CD4-positive, alpha-beta T cell treated with Interleukin-6 at 100 ng/mL for 8 hours (primary cell): ENCODE measurements at places on chromosomes 3 and 15.
A peak's percentile ranks its signal among the peaks of the same experiment; 100 is the strongest.

DNA sequence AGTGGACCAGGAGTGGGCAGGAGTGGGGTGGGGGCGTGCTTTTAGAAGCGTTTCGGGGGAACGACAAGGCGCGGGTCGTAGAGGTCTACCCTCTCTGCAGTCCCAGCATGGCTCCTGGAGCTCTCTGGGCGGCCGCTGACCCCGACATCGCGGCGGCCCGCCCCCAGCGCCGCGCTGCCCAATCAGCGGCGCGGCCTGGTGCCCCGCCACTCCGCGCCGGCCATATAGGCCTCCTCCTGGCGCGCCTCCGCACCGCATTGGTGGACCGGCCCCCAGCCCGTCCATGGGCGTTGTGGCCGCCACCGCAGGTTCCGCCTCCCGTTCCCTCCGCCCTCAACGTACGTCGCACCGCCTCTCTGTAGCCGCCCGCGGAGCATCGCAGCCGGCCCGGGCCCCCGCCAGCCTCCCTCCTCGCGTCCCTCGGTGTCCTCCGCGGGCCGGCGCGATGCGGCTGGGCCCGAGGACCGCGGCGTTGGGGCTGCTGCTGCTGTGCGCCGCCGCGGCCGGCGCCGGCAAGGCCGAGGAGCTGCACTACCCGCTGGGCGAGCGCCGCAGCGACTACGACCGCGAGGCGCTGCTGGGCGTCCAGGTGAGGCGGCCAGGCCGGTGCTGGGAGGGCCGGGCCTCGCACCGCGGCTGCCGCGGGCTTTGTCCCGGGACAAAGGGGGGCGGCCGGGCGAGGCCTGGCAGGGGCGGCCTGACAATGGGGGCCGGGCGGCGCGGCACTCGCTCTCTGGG lies at the start of gene RCN2:
RCN2 (plus strand) TSS at position 353 of the 738 bp plus-strand sequence; CDS start at position 446, 93 bp downstream.
- DNase-seq: peak; percentile 92

- peak; percentile 52 for DNase-seq
Observed at GRCh38 chr15:84878504-84878903, 6.0 kb upstream of the SLC28A1 start.

GRCh38 chr3:170363471-170363994 lies 6.0 kb downstream of the SKIL start:
- no peak for DNase-seq

DNA sequence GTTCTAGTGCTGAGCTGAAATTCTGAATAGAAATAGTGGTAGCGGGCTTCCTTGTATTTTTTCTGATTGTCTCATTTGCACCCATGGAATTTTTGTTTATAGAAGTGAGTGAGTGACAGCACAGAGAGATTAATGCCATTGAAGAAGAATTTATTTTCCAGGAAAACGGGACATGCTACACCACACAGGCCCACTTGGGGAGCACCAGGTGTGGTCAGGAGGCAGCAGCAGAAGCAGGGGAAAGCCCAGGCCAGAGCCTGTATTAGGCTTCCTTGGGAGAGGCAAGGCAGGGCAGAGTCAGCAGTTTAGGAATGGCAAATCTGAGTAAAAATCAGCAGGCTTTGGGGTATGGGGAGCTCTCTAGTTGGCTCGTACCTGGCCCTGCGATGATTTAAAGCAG lies 88.4 kb upstream of the ATP11B start:
- DNase-seq: no peak

- no peak for DNase-seq
Observed at GRCh38 chr3:195209847-195210265, 61.1 kb downstream of the XXYLT1 start.

DNA sequence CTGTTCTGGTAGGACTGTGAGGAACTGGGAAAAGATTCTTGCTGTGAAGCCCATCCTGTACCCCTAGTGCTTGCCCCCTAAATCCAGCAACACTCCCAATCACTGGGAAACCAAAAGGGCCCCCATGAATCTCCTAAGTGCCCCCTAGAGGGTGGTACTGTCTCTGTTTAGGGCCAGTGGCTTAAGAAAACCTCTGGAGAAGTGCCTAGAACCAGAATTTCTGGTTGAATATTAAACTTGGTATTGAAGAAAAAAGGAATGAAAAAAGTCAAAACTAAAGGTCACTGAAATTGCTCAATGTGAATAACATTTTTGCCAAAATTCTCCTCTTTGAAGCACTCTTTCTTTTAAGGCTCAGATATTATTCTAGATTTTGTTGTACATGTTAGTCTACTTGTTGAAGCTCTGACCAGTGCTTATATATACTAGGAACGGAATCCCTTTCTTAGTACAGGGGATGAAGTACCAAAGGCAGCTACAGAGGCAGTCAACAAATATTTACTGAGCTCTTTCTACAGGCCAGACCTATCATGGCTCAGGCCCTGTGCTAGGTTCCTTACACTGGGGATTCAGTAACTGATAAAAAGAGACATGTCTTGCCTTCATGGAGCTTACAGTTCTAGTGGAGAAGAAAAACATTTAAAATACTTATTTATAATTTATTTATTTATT lies 138.8 kb downstream of the MYLK start:
- DNase-seq: no peak

DNA sequence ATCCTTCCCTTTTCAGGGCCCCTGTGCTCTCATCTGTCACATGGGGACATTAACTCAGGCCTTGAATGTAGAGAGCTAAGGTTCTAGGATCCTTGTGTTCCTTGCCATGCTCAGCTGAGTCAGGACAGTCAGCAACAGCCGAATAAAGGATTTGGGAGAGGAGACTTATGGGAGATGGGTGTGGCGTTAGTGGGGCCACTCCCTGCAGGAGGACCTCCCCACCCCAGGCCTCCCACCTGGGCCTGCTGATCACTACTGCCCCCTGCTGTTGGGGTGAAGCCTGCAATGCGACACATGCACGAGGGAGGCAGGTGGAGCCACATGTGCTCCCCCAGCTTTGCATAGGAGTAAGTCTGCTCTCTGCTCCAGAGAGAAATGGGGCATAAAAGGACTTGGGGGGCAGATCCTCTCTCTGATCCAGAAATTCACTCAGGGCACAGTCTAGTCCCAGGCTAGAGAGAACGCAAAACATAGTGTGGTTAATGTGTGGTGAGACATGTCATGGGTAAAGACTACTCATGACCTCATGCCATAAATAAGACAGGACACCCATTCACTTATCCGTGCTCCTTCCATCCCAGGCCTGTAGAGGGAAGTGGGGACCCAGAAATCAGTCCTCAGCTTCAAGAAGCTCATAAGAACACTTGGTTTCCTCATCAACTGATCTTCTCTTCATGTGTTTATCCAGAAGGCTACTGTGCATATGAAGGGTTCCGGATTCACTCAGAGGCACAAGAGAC lies 19.4 kb downstream of the RBP1 start:
- DNase-seq: no peak

DNA sequence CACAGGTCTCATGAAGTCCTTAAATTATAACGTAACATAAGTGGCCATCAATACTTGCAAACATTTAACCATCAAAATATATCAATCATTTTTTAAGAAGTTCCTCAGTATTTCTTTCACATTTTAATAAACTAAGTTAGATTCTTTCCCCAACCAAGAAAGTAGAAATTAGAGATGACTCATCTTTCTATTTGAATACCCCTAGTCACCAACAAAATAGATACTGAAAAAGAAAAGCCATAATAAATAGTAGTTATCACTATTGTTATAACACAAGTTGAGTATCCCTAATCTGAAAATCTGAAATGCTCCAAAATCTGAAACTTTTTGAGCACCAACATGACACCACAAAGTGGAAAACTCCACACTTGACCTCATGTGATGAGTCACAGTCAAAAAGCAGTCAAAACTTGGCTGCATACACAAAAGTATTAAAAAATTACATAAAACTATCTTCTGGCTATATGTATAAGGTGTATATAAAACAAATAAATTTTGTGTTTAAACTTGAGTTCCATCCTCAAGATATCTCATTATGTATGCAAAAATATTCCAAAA lies 3.7 kb downstream of the SHQ1 start:
- no peak for DNase-seq

GRCh38 chr3:53083521-53083920 lies 37.6 kb upstream of the SFMBT1 start:
- DNase-seq: no peak

GRCh38 chr3:69901802-69902201 lies 97.7 kb upstream of the SAMMSON start:
- no peak for DNase-seq

DNA sequence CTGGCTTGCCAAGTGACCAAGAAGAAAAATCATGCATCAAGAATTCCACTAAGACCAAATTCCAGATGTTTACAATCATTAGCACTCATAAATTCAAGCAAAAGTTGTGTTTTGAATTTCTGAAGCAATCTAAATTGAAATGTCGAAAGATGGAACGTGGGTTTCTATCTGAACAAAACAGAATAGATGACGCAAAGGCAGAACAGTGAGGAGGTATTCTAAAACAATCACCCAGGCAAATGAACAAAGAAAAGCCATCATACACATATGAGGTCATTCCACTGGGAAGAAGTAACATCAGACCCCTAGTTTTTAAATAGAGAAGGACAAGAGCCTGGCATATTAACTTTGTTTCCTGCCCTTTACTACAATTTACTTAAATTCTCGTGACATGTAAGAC lies 58.0 kb downstream of the MCF2L2 start:
- no peak for DNase-seq

- no peak for DNase-seq
Observed at GRCh38 chr3:43921056-43921648, 230.4 kb downstream of the ABHD5 start.

GRCh38 chr15:78365917-78366316 lies 25.8 kb downstream of the CRABP1 start:
- DNase-seq: no peak
